Naive thymus-derived CD4-positive, alpha-beta T cell (primary cell): ENCODE measurements at places on chromosomes 5 and 9. TPM values are rescaled to one million over a fixed set of nuclear protein-coding genes. Genes with fewer than 3 reads are reported as not detected.

- peaks cover 2% of the 10 kb centered on the region for H3K36me3 ChIP-seq
- DNase-seq, result no peak
- H3K4me1 ChIP-seq, result peaks cover 8% of the 10 kb centered on the region
- H3K27ac ChIP-seq, result peak within 1 kb of the TSS; percentile 98
- peak within 1 kb of the TSS; percentile 91 for H3K4me3 ChIP-seq
Observed at GRCh38 chr5:163460562-163461171, at the start of gene HMMR. TSS of gene HMMR (plus strand) at chr5:163460632. CDS start at chr5:163460693, 61 bp downstream.

Gene SV2C
- not detected for polyA plus RNA-seq

GRCh38 chr5:139882961-139883539 is 87.4 kb downstream of the PSD2 start:
- no peak overlapping the region for H3K4me3 ChIP-seq
- no peaks in the 10 kb centered on the region for H3K36me3 ChIP-seq

DNA sequence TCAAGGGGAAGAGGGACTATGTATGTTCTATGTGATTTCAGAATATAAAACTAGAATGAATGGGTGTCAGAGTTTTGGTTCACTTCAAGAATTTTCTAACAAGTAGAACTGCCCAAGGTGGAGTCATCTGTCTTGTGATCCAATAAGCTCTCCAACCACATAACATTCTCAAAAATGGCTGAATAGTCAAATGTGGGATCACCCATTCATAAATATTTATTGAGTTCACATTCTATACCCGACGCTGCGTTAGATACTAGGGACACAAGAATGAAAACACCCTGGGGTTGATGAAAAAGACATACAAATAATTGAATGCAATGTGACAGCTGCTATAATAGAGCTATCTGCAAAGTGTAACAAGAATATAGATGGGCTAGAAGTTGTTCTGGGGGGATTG is 35.3 kb upstream of the TRAF1 start:
- H3K36me3 ChIP-seq, result no peaks in the 10 kb centered on the region
- no peaks in the 10 kb centered on the region for H3K27me3 ChIP-seq
- H3K4me3 ChIP-seq, result no peak overlapping the region
- no peak overlapping the region for H3K27ac ChIP-seq
- no peaks in the 10 kb centered on the region for H3K4me1 ChIP-seq

Gene PCDHA1
- not detected for polyA plus RNA-seq

- no peak for DNase-seq
- H3K4me1 ChIP-seq, result no peaks in the 10 kb centered on the region
- no peaks in the 10 kb centered on the region for H3K27me3 ChIP-seq
- H3K36me3 ChIP-seq, result no peaks in the 10 kb centered on the region
Observed at GRCh38 chr5:158195416-158196210, 336.7 kb upstream of the CLINT1 start.

Gene GDF9
- 0.53 TPM for polyA plus RNA-seq

Gene GFPT2
- not detected for polyA plus RNA-seq

Gene EMB
- 105 TPM for polyA plus RNA-seq

Gene IL7R
- polyA plus RNA-seq, result 965 TPM
